ENCODE measurements at places on chromosomes 16 and 17.

DNA sequence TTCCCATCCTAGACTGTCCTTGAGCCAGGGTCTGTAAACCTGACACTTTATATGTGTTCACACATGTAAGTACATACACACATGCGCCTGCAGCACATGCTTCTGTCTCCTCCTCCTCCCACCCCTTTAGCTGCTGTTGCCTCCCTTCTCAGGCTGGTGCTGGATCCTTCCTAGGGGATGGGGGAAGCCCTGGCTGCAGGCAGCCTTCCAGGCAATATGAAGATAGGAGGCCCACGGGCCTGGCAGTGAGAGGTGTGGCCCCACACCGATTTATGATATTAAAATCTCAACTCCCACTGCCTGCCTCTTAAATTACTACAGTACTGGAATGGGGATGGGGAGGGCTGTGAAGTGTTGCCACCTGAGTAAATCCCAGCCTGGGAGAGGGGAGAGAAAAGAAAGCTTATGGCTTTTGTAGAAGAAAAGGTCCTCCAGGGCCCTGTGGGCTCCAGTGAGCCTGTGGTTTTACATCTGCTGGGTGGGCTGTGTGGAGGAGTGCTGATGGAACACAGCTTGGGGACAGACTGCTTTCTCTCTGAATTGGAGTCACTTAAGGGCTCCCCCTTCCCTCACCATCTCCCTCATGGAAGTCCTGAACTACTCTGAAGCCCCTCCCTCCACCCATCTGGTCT, 990 bp upstream of the WNK4 start:
- DNase-seq: no peak

DNA sequence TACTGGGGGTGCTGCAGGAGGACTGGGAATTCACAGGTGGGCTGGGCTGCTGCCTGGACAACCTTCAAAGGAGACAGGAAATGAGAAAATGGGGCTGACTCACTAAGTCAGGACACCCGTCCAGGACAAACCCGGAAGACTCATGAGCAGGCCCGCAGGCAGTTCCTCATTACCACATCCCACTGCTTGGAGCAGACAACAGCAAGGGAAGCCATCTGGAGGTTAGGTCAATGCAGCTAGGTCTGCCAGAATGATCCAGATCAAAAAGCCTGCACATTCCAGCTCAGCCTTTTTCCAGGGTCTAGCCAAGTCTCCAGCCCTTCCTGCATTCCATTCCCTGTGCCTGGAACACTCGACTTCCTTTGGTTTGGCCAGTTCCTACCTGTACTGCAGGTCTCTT, 536.5 kb upstream of the CDH11 start:
- no peak for DNase-seq

DNA sequence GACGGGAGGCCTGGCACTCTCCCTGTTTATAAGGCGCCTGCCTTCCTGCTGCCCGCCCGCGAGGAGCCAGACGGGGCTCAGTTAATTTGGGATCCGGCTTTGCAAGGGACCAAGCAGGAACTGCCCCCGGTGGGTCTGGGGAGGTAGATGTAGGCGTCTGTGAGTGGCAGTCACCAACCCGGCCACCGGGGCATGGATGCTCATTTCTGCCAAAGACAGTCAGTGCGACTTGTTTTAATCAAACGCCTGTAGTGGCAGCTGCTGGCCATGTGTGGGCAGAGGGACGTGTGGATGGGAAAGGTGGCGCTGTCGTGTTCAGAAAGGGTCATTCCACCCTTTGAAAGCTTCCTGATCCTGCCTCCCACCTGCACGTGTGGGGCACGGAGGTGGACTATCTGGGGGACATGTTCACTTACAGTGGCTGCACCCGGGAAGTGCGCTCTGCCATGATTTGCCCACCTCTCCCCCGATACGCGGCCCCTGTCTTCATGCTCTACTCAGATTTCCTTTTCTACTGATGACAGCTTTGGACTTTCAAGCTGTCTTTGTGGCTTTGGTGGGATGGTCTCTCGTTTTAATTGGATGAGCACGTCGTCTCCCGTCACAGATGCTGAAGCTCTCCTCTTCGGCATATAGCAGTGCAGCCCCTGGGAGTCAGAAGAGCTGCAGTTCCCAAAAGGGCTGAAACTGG, 60.3 kb upstream of the CIBAR2 start:
- no peak for DNase-seq

GRCh38 chr16:16780588-16780987, 401.6 kb downstream of the NPIPA7 start:
- DNase-seq: no peak

- no peak for DNase-seq
Observed at GRCh38 chr17:7133916-7134315, 19.3 kb upstream of the ASGR2 start.

- DNase-seq: no peak
Observed at GRCh38 chr16:86671486-86672178, 93.3 kb downstream of the FOXL1 start.

DNA sequence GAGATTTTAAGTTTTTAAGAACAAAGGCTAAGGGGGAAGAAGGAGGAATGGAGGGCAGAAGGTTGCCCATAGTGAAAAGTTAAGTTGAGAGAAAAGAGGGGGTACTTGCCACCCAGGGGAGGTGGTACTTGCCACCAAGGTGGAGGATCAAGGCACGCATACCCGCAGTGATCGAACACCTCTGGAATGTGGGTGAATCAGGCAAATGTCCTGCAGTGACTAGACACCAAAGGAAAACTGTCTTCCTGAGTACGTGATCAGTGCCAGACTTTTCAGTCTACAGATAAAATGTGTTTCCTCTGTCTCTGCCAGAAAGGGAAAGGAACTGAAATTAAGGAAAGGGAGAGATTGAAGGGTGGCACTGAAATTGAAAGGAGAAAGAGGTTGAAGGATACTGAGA, 2285.3 kb downstream of the TP53TG3F start:
- no peak for DNase-seq

- DNase-seq: no peak
Observed at GRCh38 chr16:58448890-58449289, 51.1 kb upstream of the NDRG4 start.

DNA sequence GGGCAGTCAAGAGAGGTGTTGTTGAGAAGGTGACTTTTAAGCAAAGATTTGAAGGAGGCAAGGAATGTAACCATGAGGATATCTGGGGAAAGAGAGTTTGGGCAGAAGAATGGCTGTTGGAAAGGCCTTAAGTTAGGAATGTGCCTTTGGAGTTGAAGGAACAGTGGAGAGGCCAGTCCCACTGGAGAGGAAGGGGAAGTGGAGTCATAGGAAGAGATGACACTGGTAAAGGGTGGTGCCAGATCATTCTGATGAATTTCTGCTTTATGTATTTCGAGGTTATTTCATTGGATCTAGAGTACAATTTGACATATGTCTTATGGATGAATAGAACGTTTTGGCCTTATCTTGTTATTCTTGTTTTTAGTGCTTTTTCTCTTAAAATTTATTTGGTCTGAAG, 93.5 kb downstream of the WWP2 start:
- DNase-seq: no peak

DNA sequence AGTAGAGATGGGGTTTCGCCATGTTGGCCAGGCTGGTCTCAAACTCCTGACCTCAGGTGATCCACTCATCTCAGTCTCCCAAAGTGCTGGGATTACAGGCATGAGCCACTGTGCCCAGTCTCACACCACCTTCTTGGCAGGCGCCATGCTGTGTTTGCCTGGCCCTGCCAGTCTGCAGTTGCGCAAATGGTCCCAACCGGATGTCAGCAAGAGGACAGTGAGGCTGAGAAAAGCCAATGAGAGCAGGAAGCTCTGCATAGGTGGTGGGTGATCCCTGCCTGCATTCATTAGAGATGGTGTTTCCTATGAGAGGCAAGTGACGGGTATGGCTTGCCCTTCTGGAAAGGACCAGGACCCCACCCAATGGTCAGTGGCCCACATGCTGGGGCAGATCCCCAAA, 59.3 kb downstream of the PECAM1 start:
- DNase-seq: no peak

DNA sequence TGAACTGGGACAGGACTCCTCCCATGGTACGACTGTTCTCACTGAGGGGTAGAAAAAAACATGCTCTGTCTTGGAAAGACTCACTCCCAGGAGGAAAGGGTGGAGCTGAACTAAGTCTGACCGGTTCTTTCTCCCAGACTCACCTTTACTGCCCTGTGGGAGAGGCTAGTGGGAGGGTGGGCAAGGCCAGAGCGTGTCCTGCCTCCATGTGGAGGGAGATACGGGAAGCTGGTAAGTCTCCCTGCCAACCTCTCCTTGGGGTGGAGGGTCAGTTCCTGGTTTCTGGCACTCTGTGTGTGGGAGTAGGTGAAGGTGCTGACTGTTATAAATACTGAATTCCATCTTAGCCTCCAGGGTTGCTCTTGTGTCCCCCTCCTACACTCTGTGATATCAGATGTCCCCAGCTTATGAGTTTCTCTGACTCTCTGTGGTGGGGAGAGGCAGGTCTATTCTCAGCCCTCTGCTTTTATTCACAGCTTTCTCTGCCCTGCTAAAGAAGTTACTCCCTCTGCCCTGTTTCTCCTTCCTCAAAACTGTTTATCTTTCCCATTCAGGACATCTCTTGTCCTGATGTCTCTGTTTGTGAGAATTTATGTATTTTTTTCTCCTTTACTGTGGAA, 26.9 kb upstream of the FAM20A start:
- DNase-seq: no peak

DNA sequence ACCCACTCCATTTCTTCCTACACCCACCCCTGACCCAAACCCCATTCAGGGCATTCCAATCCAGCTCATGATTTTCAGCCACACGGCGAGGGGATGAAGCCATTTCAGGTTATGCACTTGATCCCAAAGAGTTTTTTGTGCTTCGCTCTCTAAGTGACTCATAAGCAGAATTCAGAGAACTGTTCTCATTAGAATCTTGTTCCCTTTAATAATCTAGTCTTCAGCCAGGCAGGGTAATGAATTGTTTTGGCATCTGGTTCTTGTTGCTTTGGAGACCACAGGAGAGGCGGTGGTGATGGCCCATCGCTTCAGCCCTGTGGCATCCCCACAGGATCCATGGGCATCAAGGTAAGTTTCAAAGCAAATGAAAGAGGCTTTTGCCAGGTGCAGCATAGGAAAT, 4.8 kb upstream of the KRT31 start:
- no peak for DNase-seq

DNA sequence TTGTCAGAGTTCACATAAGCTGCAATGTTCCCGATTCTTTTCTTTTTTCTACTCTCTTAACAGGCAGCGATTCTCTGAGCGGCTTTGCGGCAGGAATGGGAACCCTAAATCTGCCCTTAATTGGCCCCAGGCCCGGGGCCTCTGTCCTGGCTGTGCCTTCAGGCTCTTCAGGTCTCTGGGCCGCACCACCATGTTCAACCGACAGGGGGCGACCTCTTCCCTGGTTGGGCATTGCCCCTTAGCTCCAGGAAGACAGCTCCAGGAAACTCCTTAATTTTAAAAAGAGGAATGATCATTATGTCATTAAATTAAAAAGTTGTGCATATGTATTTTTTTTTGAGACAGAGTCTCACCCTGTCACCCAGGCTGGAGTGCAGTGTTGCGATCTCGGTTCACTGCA, 20.3 kb downstream of the CACNG5 start:
- no peak for DNase-seq

DNA sequence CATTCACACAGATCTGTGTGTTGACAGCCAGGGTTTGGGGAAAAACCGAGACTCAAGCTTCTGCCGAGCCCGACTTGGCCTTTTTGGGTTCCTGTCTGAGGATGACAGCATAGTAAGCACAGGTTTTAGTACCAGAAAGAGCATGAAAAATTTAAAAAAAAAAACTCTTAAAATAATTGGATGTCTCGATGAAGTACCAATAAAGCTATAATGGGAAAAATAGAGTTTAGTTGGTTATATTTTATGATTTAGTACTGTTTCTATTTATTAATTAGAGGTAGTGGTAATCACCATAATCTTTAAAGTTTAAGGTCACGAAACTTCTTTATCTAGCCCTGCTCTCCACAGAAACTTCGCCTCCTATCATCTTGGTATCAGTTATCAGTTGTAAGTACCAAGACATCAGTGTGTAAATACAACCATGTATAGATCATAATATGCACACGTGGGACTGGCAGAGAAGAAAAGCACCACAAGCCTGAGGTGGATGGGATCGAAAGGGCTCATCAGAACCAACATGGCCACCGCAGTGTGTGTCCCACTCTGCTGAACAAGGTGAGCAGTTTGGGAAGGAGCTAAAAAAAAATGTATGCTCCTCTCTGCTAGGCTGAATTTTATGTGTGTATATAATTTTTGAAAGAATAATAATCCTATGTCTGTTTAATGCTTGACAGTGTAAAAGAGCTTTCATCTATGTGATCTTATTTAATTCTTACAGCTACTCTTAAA, 14.4 kb upstream of the EEF2K start:
- DNase-seq: no peak

- DNase-seq: peak; percentile 47
Observed at GRCh38 chr16:21158208-21159110, at the start of gene LDAF1. Gene LDAF1, plus strand, starts transcription at chr16:21158674. Its CDS starts 2,509 bp downstream, at chr16:21161183.

GRCh38 chr16:85968041-85968920, 69.3 kb downstream of the IRF8 start:
- DNase-seq: no peak

DNA sequence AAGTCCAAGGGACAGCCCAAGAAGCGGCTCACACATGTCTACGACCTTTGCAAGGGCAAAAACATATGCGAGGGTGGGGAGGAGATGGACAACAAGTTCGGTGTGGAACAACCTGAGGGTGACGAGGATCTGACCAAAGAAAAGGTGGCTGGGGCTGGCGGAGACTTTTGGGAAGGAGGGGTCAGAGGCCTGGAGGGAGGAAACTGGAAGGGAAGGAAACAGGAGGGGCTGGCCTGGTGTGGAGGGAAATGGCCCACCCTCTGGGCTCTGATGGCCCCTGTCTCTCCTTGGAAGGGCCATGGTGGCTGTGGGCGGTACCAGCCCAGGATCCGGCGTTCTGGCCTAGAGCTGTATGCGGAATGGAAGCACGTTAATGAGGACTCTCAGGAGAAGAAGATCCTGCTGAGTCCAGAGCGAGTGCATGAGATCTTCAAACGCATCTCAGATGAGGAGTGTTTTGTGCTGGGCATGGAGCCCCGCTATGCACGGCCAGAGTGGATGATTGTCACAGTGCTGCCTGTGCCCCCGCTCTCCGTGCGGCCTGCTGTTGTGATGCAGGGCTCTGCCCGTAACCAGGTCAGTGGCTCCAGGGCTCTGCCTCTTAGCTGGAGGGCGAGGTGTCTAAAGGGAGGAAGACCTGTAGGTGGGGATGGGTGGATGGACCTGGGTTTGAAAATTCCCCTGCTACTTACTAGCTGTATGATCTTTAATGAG, 12.5 kb downstream of the POLR2A start:
- DNase-seq: no peak

GRCh38 chr16:1367486-1368174, 15.9 kb downstream of the GNPTG start:
- DNase-seq: no peak

DNA sequence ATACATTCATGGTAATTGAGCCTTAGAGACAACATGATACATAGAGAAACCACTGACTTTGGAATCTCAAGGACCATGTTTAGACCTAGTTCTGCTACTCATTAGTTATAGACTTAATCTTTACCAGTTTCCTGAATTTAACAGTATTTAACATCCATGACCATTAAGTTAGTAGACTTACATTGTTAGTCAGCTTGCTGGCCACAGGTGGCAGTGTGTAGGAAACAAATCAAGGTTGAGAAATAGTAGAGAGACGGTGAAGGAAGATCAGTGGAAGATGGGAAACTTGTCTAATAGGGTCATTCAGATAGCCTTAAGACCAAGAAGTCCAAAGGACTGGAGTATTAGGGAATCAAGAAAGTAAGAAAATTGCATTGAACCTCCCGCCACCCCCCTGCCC, 31.0 kb downstream of the OMG start:
- DNase-seq: no peak
